ENCODE measurements at places on chromosomes 11 and 22.

- DNase-seq, result no peak
These were observed 112.5 kb upstream of the CLPB start for GRCh38 chr11:72546866-72547265.

DNA sequence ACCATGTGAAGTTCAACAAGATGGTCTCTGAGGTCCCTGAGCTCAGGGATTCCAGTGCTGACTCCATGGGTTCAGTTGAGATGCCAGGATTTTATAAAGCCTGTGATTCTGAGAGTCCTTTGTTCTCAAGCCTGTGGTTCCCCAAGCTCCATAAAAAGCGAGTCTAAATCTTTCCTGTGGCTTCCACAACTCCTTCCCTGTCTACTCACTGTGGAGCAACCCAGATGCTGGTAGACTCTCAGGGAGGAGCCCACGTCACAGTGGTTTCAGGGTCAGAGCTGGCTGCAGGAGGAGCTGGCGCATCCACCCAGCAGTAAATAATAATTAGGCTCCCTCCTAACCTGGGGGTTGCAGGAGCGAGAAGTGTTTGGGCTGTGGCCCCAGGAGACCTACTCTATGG, 2.0 kb upstream of the RELT start:
- DNase-seq, result no peak

DNA sequence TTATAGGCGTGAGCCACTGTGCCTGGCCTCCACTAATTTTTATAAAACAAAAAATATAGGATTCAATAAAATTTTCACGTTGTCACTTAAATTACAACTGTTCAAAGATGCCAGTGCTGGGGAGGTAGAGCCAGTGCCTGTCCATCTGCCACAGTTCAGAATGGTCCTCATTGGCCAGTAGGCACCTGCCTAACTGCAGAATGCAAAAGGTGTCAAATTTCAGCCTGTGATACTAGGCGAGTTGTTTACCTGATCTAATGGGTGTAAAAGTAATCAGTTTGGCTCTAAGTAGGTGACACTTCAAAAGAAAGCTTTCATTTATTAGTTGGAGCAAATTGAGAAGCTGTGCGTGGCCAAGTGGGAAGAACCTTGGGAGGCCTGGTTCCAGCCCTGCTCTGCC, 2.4 kb downstream of the SMARCB1 start:
- DNase-seq, result peak; percentile 16

DNA sequence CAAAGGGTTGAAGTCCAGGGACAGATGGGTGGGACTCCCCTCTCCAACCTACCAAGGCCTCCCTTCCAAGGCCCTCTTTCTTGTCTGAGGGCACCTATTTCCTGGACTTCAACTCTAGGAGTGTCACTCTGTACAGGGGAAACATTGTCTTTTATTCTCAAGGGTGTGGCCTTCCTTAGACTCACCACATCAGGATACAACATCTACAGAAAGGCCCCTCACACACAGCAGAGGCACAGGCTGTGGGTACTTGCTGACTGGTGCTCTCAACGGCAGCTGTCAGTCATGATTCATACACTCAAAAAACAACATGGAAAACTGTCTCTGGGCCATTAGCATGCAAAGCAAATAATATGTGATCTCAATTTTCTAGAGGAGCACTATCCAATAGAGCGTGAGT, 78.0 kb downstream of the RCN1 start:
- DNase-seq, result no peak

- DNase-seq, result no peak
These were observed 1.9 kb downstream of the SYVN1 start for GRCh38 chr11:65132238-65132987.

DNA sequence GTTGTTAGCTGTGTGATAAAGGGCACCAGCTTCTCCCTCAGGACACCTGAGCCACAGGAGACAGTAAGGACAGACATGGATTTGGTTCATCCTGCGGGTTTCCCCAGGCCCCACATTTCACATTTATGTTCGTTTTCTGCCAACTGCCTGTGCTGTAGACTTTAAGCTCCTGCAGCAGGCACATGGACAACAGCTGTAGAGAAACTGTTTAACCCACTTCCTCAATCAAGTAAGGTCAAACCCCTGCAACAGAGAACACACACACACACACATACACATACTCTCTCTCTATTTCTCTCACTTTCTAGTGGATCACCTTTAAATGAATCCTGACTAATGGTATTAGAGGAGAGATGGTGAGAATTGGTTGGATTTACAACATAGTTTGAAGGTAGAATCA, 90.7 kb downstream of the C11orf87 start:
- no peak for DNase-seq

GRCh38 chr11:69627551-69627950, 13.4 kb upstream of the CCND1 start:
- no peak for DNase-seq

DNA sequence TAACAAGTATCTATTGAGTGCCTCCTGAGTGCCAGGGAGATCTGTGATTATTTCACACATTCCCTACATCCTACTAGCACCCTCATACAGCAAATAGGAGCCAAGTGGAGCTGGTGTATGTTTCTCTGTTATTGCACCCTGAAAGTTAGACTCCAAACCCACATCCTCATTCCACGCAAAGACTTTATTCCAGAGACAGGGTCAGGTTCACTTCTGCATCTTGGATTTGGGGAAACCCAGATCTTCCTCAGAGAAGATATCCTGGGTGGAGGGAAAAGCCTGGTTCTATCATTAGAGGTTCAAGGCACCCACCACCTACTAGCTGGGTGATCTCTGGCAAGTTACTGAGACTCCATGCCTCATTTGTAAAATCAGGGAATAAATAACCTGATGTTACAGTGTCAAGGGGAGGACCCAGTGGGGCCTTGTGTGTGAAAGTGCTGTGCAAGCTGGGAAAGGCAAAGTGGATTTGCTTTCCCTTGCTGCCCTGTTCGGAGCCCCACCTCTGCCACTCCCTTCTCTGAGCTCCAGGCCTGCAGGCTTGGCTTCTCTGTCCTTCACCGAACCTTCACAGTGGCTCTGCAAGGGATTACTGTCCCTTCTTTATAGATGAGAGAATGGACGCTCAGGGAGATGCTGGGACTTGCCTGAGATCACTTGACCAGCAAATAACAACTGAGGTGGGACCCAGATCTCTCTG, 991 bp upstream of the SLCO2B1 start:
- DNase-seq, result no peak

- no peak for DNase-seq
These were observed 77.9 kb downstream of the KCNQ1OT1 start for GRCh38 chr11:2621894-2622293.

GRCh38 chr11:3207526-3208189, 11.0 kb downstream of the MRGPRG start:
- no peak for DNase-seq

DNA sequence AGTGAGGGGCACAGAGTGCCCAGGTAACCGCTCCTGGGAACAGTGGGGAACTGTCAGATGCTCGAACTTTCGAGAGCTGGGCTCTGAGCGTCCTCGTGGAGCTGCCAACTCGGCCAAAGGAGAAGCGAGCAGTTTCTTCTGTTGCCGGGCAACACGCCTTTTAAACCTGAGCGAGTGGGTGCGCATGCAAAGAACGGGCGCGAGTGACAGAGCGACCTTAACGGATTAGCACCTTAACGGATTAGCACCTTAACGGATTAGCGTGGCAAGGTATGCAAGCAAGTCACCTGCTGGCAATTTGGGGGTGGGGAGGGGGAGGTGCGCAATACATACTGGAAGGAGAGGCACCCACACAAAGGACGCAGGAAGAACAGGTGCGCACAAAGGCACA, 61.8 kb upstream of the PRODH start:
- DNase-seq, result no peak

DNA sequence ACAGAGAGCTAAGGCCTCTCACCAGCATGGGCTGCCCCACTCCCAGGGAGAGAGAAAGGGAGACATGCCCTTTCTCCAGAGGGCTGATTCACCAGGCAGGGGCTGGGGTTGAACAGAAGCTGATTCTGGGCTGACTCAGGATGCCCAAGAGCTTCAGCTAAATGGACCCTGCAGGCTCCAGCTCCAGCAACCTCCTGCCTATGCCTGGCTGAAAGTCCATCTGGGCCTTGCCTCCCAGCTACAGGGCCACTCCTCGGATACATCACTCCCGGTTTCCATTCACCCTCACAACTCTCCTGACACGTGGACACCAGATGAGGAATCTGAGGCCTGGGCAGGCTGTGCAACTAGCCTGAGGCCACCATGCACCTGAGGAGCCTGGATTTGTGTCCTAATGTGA, 215.5 kb downstream of the BUD13 start:
- DNase-seq, result no peak

DNA sequence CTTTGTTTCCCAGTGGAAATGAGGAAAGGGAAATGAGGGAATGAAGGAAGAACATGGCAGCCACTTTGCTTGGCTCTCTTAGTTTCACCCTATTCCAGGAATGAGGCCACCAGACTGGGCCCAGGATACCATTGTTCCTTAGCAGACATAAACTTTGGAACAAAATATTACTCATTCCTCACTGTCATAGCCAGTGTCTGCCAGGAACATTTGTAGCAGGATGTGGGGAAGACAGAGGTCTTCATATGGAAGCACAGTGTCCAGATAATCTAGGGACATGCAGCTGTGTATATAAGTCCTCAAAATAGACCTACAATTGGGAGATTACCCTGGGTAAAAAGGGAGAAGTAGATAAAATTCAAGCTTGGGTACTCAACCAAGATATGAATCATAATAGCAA, 15.2 kb upstream of the FUT4 start:
- no peak for DNase-seq

- no peak for DNase-seq
These were observed 4.5 kb downstream of the LMNTD2 start for GRCh38 chr11:555780-556661.

DNA sequence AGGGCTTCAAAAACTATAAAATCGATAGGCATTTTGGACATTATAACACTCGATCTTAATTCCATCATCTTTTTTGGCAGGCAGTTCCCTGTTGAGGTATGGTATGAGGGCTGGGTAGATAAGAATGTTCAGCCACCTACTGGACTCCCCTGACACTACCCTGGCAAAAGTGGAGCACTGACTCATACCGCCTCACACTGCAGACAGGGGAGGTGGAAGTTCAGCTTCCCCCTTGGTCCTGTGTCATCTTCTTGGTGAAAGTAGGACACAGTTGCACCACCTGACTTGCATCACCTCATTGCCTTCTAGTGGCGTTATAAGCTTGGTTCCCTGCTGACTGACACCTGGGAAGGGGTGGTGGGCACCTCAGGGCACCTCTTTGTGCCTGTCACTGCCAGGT, 30.4 kb downstream of the PAAF1 start:
- no peak for DNase-seq

DNA sequence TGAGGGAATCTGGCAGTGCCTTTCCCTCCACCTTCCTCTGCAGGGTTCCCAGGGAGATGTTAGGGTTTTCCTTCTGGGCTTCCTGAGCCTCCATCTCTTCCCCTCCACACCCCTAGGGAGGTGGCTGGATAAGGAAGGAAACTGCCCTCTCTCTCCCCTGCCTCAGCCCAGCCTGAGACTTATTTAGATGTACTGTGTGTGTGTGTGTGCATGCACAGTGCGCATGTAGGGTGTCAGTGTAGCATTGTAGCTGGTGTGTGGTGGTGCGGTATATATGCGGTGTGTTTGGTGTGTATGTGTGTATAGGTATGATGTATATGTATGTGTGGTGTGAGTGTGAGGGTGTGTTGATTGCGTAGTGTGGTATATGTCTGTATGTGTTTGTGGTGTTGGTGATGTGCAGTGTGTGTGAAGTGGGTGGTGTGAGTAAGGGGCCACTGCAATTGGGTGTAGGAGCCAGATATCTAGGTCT, 1.5 kb downstream of the FXYD6 start:
- no peak for DNase-seq

DNA sequence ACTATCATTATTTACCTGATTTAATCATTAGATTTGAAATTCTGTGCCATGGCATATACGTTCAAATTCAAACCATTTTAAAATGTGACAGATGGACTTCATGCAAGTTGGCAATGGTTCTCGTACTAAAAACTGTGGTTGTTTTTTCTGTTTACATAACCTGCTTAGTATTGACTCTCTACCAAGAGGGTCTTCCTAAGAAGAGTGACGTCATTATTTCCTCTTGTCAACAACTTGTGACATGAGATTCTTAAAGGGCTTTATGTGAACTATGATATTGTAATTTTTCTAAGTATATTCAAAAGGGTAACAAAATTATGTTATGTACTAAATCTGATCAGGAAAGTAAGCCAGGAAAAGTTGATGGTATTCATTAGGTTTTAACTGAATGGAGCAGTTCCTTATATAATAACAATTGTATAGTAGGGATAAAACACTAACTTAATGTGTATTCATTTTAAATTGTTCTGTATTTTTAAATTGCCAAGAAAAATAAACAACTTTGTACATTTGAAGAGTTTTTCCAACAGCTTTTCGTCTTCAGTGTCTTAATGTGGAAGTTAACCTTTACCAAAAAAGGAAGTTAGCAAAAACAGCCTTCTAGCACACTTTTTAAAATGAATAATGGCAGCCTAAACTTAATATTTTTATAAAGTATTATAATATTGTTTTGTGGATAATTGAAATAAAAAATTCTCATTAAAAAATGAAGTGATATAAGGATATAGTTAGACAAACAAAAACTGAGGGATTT, 87.0 kb downstream of the GRK3 start:
- no peak for DNase-seq

GRCh38 chr11:1168721-1169161, 11.0 kb downstream of the MUC5AC start:
- no peak for DNase-seq

DNA sequence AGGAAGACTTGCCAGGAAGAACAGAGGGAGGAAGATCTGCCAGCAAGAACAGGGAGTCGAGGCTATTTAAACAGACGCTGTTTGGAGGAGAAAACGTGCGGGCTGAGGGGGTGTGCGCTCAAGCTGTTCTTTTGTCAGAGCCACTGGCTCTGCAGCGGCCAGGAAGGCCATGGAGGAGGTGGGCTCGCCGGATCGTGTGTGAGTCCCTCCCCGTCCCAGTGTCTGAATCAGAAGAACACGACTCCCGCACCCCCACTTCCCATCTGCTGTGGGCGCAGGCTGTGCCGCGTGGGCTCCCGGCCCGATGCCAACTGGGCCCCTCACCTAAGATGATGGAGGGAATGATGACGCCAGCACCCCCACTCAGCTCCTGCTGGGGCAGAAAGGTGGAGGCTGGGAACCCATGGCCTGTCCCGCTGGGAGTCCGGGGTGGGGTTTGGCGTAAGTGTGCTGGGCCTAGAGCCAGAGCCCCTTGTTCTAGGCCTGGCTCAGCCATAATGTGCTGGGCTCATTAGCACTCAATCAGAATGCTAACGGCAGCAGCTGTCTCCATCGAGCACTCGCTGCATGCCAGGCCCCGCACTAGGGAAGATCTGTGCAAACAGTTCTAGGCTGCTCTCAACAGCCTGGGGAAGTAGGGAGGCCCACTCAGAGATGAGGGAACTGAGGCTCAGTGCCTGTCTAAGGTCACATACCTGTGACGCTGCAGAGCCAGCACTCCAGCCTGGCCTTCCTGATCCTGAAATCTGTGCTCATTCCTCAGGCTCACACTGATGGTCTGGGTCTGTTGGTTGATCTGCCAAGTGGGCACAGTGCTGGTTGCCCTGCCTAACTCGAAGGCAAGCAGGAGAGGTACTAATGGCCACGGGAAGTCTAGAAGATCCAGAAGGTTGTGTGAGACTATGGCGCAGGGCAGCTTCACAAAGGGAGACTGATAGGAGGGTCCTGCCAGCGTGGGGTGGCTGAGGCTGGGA, 11.5 kb downstream of the NPTXR start:
- no peak for DNase-seq
